K562 (cell line): ENCODE measurements at places on chromosomes 16 and 17. TPM values are rescaled to one million over a fixed set of nuclear protein-coding genes. Genes with fewer than 3 reads are reported as not detected.

DNA sequence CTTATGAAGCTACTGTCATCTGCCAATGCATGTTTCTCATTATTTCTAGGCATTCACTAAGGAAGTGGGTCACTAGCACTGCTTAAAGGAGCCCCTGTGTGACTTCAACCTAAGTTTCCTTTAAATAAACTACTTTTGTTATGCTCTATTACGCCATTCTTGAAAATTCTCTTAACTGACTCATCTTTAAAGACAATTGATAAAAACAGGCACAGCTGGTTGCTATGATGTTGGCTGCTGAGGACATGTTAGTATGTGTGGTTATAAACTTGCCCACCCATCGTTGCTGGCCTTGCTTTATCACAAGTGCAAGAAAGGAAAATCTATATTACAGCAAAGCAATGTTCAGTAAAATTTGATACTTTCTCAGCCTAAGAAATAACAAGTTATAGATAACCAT is 75.8 kb upstream of the CNTNAP4 start:
- no peak for DNase-seq

DNA sequence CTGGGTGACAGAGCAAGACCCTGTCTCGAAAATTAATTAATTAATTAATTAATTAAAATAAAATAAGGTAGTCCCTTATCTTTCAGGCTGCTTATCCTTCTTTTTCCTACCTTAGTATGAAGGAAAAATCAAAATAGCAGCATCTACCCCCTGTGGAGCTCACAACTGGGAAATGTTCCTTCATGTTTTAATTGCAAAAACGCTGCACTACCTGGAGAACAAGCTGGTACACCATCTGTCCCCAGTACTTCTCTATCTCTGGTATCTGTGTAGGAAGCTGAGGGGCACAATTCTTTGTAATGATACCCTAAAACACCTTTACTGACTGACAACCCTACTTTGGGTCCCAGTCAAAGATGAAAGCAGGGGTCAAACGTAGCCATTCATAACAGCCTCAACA is 55.1 kb upstream of the MNT start:
- DNase-seq: no peak

GRCh38 chr17:8851600-8851999 is 15.9 kb downstream of the PIK3R6 start:
- DNase-seq: no peak

GRCh38 chr16:30121741-30122571 is 1.1 kb downstream of the MAPK3 start:
- DNase-seq: no peak

GRCh38 chr17:81448950-81449349 is 53.7 kb downstream of the BAHCC1 start:
- DNase-seq: no peak

- DNase-seq: no peak
These were observed 64.4 kb downstream of the MAP2K6 start for GRCh38 chr17:69478916-69479315.

- DNase-seq: no peak
These were observed 87.7 kb downstream of the MRM3 start for GRCh38 chr17:869567-870525.

GRCh38 chr17:77242118-77242851 is 101.5 kb downstream of the SEC14L1 start:
- no peak for DNase-seq

DNA sequence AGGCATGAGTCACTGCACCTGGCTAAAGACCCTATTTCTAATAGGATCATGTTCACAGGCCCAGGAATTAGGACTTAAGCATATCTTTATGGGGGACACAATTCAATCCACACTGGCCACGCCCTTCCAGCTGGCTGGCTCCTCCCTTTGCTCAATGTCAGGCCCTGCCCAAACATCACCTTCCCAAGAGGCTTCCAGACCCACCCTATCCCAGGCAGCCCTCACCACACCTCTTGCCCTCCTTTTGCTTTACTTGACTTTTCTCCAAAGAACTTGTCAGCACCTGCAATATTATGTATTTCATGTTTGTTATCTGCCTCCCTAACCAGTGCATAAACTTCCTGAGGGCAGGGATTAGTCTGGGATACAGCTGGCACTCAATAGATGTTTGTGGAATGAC is 109.6 kb upstream of the CDH5 start:
- DNase-seq: no peak

- no peak for DNase-seq
These were observed 80.5 kb downstream of the SNX11 start for GRCh38 chr17:48187872-48188608.

- DNase-seq: no peak
These were observed 11.6 kb upstream of the TMEM100 start for GRCh38 chr17:55734128-55734781.

GRCh38 chr17:7213895-7214299 is 5.7 kb downstream of the DLG4 start:
- DNase-seq: peak; percentile 80

GRCh38 chr17:38896346-38896954 is 26.6 kb downstream of the LASP1 start:
- DNase-seq: no peak

DNA sequence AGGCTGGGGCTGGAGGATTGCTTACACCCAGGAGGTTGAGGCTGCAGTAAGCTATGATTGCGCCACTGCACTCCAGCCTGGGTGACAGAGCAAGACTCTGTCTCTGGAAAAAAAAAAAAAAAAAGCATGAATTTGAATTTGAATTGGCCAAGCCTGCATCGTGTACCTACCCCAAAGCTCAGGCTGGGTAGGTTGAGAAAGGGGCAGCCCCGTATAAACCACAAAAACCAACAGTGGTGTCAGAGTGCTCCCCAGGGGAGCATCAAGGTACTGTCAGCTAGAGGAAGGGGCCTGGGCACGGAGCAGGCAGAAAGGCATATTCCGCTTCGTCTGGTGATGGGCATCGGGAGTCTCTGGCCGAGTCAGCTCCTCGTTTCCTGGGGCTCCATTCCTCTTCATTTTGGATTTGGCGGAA is 40.9 kb downstream of the RAP1GAP2 start:
- DNase-seq: no peak

- DNase-seq: no peak
These were observed 15.5 kb upstream of the SPNS2 start for GRCh38 chr17:4483012-4483840.

GRCh38 chr17:44314869-44315661 is 6.7 kb downstream of the RUNDC3A start:
- DNase-seq: peak; percentile 62

DNA sequence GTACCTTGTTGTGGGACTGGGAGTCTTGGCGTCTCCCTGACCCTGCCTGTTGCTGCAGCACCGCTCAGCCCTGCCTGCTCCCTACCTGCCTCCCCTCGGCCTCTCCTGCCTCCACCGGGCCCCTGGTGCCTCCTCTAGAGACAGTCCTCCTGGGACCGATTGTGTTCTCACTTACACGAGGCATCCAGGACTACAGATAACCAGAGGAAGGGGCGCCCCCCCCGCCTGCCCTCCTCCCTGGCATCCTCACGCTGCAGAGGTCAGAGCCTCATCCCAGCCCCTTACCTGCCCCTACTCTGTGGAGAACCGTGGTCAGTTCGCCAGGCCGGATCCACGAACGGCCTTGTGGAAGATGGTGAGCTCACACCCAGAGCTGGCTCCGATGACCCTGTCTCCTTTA is 24.8 kb downstream of the MAPT start:
- no peak for DNase-seq

GRCh38 chr17:76417499-76418143 is 33.2 kb downstream of the SPHK1 start:
- DNase-seq: peak; percentile 50

GRCh38 chr17:76827736-76828135 is 40.5 kb upstream of the MGAT5B start:
- no peak for DNase-seq

DNA sequence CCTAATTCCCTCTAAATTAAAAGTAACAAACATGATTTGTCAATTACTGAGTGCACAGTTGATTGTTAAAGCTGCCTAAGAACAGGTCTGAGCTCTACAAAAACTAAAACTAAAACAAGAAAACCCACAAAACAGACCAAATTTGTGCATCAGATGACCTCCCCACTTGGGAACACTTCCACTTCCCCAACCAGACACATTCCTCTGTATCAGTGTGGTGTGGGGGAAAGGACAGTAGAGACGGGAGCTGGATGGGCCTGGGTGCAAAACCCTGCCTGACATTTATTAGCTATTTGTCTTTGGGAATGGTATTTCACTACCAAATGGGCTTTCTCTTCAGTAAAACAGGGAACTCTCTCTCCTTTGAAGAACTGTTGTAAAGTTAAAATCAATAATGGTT is 29.8 kb downstream of the STAT3 start:
- no peak for DNase-seq

DNA sequence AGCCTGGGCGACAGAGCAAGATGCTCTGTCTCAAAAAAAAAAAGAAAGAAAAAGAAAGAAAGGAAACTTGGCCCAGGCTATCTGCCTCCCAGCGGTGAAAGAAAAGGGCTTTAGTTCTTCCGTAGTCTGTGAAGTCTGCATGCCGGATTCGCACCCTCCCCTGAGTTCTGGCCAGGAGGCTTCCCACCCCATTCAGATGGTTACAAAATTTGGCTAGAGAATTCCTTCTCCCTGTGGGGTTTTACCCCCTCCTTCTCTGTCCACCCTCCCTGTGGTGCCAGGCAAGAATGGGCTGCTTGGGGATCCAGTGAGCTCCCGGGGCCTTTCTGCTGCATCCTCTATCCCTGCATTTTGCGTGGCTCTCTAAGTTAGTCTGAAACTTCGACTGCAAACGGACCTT is 37.8 kb downstream of the PAFAH1B1 start:
- DNase-seq: no peak

DNA sequence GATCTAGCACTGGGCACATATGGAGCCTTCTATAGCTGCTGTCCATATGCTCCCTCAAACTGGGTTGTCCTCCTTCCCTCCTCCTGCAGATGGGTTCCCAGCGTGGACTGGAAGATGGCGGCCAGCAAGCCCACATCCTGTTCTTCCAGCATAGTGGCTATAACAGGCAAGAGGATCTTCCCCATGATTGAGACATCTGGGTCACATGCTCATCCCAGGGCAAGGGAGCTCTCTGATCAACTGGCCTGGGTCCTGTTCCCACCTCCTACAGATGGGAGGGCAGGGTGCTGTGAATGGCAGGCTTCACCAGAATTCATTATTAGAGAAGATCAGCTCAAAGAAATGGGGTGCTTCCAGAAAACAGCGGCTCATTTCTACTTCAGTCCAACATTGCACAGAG is 210.2 kb downstream of the PARN start:
- no peak for DNase-seq

- no peak for DNase-seq
These were observed 13.0 kb downstream of the CA10 start for GRCh38 chr17:52145476-52145875.

DNA sequence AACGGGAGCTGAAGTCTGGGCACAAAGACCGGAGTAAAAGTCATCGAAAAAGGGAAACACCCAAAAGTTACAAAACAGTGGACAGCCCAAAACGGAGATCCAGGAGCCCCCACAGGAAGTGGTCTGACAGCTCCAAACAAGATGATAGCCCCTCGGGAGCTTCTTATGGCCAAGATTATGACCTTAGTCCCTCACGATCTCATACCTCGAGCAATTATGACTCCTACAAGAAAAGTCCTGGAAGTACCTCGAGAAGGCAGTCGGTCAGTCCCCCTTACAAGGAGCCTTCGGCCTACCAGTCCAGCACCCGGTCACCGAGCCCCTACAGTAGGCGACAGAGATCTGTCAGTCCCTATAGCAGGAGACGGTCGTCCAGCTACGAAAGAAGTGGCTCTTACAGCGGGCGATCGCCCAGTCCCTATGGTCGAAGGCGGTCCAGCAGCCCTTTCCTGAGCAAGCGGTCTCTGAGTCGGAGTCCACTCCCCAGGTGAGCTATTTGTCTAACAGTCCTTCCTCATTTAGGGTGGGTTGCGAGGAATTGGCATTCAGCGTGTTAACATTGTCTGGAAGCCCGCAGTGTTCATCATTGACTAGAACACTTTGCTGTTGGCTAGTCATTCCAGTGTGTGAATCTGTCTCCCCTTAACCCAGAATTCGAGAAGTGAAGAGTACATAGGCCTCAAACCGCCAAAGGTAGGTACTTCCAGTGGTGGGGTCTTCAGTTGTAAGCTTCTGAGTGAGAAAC is 1.5 kb downstream of the CDK12 start:
- DNase-seq: no peak

DNA sequence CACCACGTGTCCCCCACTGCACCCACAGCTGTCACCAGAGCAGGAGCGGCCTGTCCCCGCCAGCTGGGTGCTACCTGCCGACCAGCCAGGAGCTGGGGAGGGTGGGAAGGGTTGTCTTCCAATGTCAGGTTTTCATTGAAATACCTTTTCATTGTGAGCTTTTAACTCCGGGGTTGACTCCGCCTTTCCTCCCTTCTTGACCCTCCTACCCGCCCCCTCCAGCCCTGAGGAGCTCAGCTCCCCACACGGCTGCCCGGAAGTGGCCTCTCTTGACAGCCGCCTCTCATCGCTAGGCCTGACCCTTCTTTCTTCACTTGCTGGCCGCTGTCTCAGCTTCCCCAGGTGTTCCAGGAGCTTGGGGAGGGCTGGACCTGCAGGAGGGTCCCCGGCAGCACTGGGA is 21.2 kb upstream of the GNG13 start:
- DNase-seq: no peak

- no peak for DNase-seq
These were observed 2.8 kb downstream of the RAB40C start for GRCh38 chr16:592518-593306.

DNA sequence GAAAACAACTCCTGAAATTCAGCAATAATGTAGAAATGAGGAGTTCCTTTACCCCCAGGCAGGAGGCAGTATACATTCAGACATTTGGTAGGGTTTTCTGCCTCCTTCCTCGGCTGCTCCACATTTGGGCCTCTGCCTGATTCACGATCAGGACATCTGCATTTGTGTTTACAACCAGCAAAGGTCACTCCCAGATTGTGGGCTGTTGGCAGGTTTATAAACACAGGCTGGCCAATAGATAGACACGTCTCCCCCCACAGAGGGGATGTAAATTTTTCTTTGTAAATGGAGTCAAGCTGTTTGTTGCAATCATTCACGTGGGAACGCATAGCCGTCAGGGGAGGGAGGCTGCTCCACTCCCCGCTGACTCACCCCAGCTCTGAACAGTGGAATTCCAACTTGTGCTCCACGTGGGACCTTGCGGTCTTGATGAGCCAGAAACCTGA is 252.1 kb upstream of the N4BP1 start:
- DNase-seq: peak; percentile 14

The LRRC37B gene
- 16.0 and 18.6 TPM in 2 replicates for polyA plus RNA-seq

The BIRC5 gene
- polyA plus RNA-seq: 127 and 155 TPM in 2 replicates

The KCNJ2 gene
- polyA plus RNA-seq: not detected in 2 replicates

The PSME3 gene
- polyA plus RNA-seq: 177 and 180 TPM in 2 replicates

The VAT1L gene
- not detected in 2 replicates for polyA plus RNA-seq

The CASKIN1 gene
- 3.1 and 3.7 TPM in 2 replicates for polyA plus RNA-seq

The PRRT2 gene
- polyA plus RNA-seq: 0.81 and 1.0 TPM in 2 replicates

The XAF1 gene
- polyA plus RNA-seq: 0.07 TPM in 1 of 2 replicates, not detected in the other

The ZNF423 gene
- not detected in 2 replicates for polyA plus RNA-seq

The KCNJ16 gene
- polyA plus RNA-seq: 0.01 TPM in 1 of 2 replicates, not detected in the other

The GPR139 gene
- polyA plus RNA-seq: not detected in 2 replicates

The TLCD1 gene
- polyA plus RNA-seq: 25.0 and 34.7 TPM in 2 replicates

The NHERF2 gene
- polyA plus RNA-seq: 29.4 and 29.5 TPM in 2 replicates

The RGS9 gene
- polyA plus RNA-seq: 0.49 TPM in 2 replicates

The ABCA10 gene
- polyA plus RNA-seq: 0.36 TPM in 1 of 2 replicates, not detected in the other

The FBXW10B gene
- polyA plus RNA-seq: 1.3 TPM in 1 of 2 replicates, not detected in the other
